T-helper 22 cell (primary cell): ENCODE measurements at places on chromosomes 1 and 21.

DNA sequence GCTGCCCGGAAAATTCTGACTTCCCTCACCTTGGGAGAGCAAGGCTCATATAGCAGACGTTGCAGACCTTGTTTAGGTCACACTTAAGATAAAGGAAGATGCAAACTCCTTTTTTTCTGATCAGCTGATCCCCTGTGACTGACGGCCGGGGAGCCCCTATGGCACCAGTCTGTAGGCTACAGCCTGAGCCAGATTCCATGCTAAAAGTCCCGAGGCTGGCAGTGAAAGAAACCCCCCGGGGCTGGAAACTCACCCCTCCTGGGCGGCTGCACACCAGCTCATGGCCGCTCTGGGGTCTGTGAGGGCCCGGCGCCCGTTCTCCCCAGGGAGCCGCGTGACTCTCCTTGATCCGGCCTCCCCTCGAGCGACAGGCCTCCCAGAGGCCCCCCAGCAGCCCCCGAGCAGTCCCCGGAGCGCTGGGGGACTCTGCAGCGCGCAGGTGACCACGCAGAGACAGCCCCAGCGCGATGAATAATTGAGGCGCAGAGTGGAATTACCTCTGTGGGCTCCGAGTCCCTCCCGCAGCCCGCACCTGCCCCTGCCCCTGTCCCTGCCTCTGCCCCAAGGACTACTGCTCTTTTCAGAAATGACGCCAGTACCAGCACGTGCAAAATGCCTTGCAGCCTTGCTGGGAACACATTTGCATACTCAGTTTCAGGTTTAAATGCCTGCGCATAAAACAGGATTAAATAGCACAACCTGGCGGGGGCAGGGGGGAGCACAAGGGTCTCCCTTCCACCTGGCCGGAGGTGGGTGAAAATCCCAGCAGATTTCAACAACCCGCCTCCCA is 62.6 kb upstream of the CLDN14 start:
- DNase-seq: no peak

- DNase-seq: no peak
Observed at GRCh38 chr1:155485222-155485621, 77.4 kb downstream of the ASH1L start.

DNA sequence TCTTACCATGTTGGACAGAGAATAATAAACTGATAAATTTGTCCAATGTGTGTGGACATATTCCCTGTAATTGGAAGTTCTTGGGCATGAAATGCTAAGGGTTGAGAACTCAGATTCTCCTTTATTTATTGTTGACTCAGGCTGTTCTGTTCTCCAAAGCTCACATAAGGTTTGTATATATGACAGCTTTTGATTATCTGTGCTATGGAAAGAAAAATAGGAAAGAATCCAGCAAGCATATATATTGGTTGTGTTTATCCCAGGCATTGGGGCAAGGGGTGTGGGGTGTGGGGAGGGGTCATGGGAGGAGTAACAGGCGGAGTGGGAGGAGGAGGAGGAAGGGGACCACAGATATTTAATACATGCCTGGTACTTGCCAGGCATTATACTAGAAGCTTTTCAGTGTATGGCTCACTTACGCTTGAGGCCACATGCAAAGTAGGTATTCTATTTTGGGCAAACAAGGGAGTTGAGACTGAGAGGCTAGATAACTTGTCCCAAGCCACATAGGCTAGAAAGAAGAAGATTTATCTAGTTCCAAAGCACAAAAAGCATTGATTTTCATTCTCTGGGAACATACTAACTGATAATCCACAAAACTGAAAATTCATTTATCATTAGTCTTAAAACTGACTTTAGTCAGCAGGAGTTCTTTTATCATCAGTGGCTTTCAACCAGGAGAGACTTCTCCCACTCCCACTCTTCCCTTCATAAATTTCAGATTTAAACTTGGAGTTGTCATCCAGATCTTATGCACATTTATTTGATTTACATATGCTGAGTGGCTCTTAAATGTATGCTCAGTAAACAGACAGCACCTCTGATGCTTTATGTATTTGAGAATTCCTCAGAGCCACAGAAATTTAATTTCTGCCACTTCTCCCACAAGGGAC is 27.2 kb downstream of the NGF start:
- DNase-seq: no peak

- DNase-seq: no peak
Observed at GRCh38 chr21:38254970-38255369, 1.8 kb upstream of the KCNJ15 start.

- no peak for DNase-seq
Observed at GRCh38 chr1:184951788-184952187, 22.5 kb downstream of the NIBAN1 start.

DNA sequence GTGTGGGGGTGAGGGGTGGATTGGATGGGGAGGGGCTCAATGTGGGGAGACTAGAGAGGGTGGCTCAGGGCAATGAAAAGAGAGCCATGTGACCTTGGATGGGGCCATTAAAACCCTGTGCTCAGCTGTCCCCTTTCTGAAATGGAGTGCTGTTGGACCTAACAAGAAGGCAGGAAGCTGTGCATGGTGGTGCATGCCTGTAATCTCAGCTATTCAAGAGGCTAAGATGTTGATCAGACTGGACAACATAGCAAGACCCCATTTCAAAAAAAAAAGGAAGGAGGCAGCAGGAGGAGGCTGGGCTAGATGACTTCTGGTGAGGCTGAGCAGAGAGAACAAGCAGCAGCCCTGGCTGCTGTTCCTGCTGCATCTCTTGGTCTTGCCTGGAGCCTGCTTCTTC is 7.0 kb downstream of the OPRD1 start:
- DNase-seq: no peak
